ENCODE measurements at places on chromosomes 2 and 18. TPM values are rescaled to one million over a fixed set of nuclear protein-coding genes. Genes with fewer than 3 reads are reported as not detected.

MAP3K2 gene
- total RNA-seq: 49.8 TPM

TMEM150A gene
- 32.5 TPM for total RNA-seq

AGFG1 gene
- 92.0 TPM for total RNA-seq

DTNA gene
- total RNA-seq: 19.2 TPM

CYBRD1 gene
- 71.7 TPM for total RNA-seq

UGT1A3 gene
- 0.30 TPM for total RNA-seq

FAM161A gene
- total RNA-seq: 4.2 TPM

OSR1 gene
- 3.2 TPM for total RNA-seq

HNRNPLL gene
- 41.0 TPM for total RNA-seq

FMNL2 gene
- 52.4 TPM for total RNA-seq

AQP12A gene
- total RNA-seq: not detected

EPB41L3 gene
- total RNA-seq: 65.5 TPM

INPP5D gene
- 27.3 TPM for total RNA-seq

- no peak overlapping the region for H3K27ac ChIP-seq
- H3K4me3 ChIP-seq: no peak overlapping the region
- H3K4me1 ChIP-seq: no peaks in the 10 kb centered on the region
- no peak for DNase-seq
- no peaks in the 10 kb centered on the region for H3K27me3 ChIP-seq
Observed at GRCh38 chr2:73601780-73602179, 40.4 kb downstream of the NAT8 start.

GRCh38 chr2:23828986-23829385 lies 97.9 kb downstream of the ATAD2B start:
- H3K27me3 ChIP-seq: no peaks in the 10 kb centered on the region
- H3K27ac ChIP-seq: no peak overlapping the region
- no peaks in the 10 kb centered on the region for H3K4me1 ChIP-seq
- H3K36me3 ChIP-seq: peaks cover 11% of the 10 kb centered on the region
- no peak for DNase-seq

DNA sequence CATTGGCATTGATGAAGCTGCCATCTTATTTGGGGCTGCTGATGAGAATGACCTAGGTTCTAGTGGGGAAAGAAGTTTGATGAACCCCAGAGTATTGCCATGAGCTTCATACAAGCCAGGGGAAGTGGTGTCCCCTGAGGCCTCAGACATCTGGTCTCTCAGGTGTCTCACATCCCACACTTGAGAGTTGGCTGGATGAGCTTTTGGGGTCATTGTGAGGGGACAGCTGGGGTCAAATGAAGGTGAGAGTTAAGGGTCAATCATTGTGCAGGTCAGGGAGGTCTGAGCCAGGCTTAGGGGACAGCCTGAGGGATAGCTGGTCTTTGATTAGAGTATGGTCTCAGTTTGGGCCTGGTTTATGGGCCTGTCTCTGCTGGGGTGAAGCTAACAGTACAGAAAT lies 336.5 kb downstream of the CYP26B1 start:
- H3K27me3 ChIP-seq: no peaks in the 10 kb centered on the region
- no peak overlapping the region for H3K4me3 ChIP-seq

DNA sequence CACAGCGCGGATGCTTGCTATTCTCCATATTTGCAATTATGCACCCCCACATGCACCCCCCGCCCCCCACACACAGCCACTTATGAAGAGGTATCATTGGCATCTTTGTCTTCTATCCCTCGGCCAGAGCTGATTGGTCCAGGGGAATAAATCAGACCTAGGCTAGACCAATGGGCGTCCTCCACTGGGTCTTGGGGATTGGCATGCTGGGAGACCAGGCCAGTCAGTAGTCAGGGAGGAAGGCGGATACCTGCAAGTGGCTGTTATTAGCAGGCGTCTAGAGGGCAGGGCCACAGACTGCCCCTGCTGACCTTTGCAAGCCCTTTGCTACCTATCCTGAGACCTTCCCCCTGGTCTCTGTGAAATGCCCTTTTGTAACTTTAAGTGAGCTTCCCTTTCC lies 30.0 kb downstream of the ATOH8 start:
- H3K4me3 ChIP-seq: no peak overlapping the region
- H3K27ac ChIP-seq: no peak overlapping the region
- peaks cover 42% of the 10 kb centered on the region for H3K4me1 ChIP-seq
- no peak for DNase-seq
- H3K27me3 ChIP-seq: no peaks in the 10 kb centered on the region

DNA sequence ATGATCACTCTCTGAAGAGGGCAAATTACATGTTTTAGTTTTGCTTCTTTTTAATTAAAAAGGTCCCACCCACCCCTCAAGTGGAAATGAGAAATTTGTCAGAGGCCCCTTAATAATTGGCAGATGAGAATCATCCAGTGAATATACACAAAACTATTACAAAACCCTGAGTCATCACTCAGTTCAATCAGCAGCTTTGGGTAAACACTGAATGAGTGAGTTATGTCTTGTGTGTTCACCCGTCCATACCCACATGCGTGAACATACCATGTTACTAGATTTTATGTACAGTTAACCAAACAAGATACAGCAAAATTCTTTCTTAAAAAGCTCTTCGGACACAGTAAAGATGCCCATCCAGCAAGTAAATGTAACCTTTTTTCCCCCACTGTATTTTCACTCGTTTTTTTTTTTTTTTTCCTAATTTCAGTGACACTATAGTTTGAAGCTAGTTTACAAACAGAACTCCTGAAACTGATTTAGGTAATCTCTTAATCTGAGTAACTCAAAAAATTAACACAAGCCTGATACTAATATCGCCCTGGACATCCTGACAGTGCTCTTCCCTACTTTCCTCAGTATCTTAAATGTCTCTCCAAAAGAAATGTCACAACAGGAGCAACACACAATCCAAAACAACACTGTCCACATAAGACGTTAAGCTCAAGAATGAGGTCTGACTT lies 1.4 kb downstream of the PSME4 start:
- peak overlapping the region; percentile 84 for H3K4me3 ChIP-seq
- H3K27me3 ChIP-seq: no peaks in the 10 kb centered on the region

DNA sequence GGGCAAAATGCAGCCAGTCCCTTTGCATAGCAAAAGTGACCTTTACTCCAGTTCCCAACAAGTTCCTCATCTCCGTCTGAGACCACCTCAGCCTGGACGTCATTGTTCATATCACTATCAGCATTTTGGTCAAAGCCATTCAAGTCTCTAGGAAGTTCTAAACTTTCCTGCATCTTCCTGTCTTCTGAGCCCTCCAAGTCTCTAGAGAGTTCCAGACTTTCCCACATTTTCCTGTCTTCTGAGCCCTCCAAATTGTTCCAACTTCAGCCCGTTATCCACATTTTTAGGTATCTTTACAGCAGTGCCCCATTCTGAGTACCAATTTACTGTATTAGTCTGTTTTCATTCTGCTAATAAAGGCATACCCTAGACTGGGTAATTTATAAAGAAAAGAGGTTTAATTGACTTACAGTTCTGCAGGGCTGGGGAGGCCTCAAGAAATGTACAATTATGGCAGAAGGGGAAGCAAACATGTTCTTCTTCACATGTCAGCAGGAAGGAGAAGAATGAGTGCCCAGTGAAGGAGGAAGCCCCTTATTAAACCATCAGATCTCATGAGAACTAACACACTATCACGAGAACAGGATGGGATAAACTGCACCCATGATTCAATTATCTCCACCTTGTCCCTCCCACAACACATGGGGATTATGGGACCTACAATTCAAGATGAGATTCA lies 123.7 kb downstream of the MYCN start:
- H3K27ac ChIP-seq: no peak overlapping the region
- no peak overlapping the region for H3K4me3 ChIP-seq
- DNase-seq: no peak
- no peaks in the 10 kb centered on the region for H3K36me3 ChIP-seq

DNA sequence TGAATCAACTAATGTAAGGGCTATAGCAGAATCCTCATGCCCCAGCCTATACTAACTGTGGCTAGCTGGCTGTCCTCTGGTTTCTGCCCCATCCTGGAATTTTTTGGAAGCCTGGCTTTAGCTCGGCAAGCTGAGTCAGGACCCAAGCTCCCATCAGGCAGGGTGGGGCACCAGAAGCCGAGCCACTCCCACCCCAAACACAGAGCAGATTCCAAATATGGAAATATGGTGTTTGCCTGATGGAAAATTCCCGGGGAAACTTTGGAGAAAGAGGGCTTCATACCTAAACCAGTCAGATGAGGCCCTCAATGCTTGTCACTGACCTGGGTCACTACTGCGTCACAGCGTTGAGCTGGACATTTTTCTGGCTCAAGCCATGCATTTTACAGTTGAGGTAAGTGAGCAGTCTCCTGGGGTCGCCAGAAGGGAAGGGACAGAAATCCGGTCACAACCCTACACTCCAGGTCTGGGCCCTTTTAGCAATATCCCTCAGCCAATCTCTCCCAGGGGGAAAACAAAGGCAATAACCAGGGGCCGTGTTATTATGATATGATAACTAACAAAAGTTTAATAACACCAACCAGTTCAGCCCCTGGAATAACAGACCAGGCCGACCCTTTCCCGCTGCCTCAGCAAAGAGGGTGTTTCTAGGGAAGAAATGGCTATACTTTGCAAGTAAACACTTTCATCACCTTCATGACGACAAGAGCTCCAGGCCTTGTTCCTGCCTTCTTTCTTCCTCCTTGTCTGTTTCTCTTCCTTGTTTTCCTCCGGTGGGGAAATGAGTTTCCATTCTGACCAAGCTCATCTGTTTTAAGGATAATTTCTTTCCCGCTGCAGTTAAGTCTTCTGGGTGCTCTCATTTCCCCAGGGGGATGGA lies 37.7 kb downstream of the PSD4 start:
- peaks cover 20% of the 10 kb centered on the region for H3K4me1 ChIP-seq
- no peaks in the 10 kb centered on the region for H3K27me3 ChIP-seq
- DNase-seq: no peak
- no peak overlapping the region for H3K4me3 ChIP-seq
- peak overlapping the region; percentile 69 for H3K27ac ChIP-seq

DNA sequence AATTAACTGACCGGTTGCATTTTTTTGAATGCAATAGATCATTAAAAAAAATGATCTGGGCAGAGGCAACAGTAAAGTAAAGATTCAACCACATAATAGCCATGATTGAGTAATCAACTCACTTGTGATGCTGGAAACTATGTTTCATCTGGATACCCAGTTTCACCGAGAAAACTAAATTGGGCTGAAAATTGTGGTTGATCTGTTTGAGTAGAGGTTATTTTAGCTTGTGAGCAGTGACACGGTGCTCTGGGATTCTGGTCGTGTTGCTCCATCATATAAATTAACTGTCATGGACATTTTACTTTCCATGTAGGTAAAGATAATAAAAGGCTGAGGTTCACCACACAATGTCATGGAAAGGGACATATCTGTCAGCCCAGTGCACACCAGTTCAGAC lies 58.7 kb downstream of the CD226 start:
- H3K27ac ChIP-seq: no peak overlapping the region
- DNase-seq: no peak
- no peaks in the 10 kb centered on the region for H3K27me3 ChIP-seq
- no peaks in the 10 kb centered on the region for H3K36me3 ChIP-seq
- H3K4me3 ChIP-seq: no peak overlapping the region
- H3K4me1 ChIP-seq: no peaks in the 10 kb centered on the region
